ENCODE measurements at places on chromosomes 1 and 21. TPM values are rescaled to one million over a fixed set of nuclear protein-coding genes. Genes with fewer than 3 reads are reported as not detected.

CYP4A22 gene
- not detected for total RNA-seq

DCDC2B gene
- not detected for total RNA-seq

STPG1 gene
- 8.3 TPM for total RNA-seq

CHI3L1 gene
- total RNA-seq: 0.08 TPM

CLEC20A gene
- total RNA-seq: not detected

CHODL gene
- total RNA-seq: not detected

TIPRL gene
- total RNA-seq: 82.7 TPM

MMP23B gene
- total RNA-seq: not detected

SLAMF1 gene
- not detected for total RNA-seq

SLC6A17 gene
- total RNA-seq: 6.9 TPM

TRPM2 gene
- total RNA-seq: 0.37 TPM

PPOX gene
- total RNA-seq: 13.8 TPM

MINDY1 gene
- 11.3 TPM for total RNA-seq

URB1 gene
- 34.2 TPM for total RNA-seq

LSM10 gene
- total RNA-seq: 6.3 TPM

NUAK2 gene
- 0.13 TPM for total RNA-seq

XKR8 gene
- total RNA-seq: not detected

PRXL2B gene
- 11.7 TPM for total RNA-seq

LHX4 gene
- 0.13 TPM for total RNA-seq

DCST2 gene
- 0.18 TPM for total RNA-seq

CA6 gene
- 0.26 TPM for total RNA-seq

AIRE gene
- total RNA-seq: not detected

PDC gene
- not detected for total RNA-seq

MPL gene
- not detected for total RNA-seq

LCE1D gene
- total RNA-seq: not detected

GBP7 gene
- not detected for total RNA-seq

F13B gene
- not detected for total RNA-seq
